ENCODE measurements at places on chromosomes 12 and 14. TPM values are rescaled to one million over a fixed set of nuclear protein-coding genes. Genes with fewer than 3 reads are reported as not detected.

- H3K27me3 ChIP-seq, result no peaks in the 10 kb centered on the region
- no peak for DNase-seq
Measured at GRCh38 chr12:11162502-11162901, 8.5 kb upstream of the SMIM10L1 start.

Gene CEBPE
- total RNA-seq, result not detected

Gene DLGAP5
- 54.1 TPM for total RNA-seq

Gene GRIP1
- total RNA-seq, result 0.23 TPM

DNA sequence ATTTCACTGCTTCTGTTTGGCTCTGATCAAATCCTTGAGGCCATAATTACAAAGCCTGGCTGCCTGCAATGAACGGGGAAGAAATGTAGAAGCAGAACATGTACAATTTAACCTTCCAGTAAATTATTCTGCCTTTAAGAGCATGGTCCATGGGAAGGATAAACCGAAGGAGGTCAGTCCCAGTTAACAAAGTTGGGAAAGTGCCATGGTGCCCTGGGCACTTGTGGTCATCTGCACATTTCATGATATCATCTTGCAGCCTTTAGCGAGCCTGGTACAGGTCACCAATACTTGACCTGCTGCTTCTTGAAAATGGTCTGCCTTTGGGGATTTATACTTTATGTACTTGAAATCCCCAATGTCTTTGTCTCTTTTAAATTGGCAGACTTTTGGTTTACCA lies 175.9 kb upstream of the KITLG start:
- no peaks in the 10 kb centered on the region for H3K27me3 ChIP-seq
- no peak for DNase-seq
- peaks cover 19% of the 10 kb centered on the region for H3K4me1 ChIP-seq
- H3K27ac ChIP-seq, result no peak overlapping the region
- no peaks in the 10 kb centered on the region for H3K36me3 ChIP-seq

Measured in Caco-2 (cell line).